ENCODE measurements at places on chromosomes 12 and 14.

- no peak for DNase-seq
Measured at GRCh38 chr12:24678436-24678835, 270.5 kb downstream of the BCAT1 start.

DNA sequence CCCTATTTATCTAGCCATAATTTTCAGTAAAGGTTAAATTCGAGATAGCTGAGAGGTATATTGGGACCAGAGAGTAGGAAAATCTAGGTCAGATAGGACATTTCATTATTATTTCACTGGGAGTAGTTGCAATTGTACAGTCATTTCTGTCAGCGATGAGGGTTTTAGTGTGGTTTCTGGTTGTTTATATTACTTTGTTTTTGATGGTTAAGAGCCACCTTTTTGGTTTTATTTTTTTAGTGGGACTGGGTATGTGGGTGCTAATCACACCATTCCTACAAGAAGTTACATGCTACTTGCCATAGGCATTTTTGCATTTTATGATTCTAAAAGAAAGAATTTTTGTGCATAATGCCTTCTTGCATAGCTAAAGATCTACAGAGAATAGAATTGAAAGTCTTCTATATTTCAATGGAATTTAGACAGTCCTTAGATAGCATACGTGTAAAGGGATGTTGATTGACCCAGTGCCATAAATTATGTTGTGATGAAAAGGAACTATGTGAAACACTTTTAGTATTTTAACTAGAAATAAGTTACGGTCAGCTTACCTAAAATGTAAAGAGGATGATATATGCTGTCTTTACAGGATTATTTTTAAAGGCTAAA lies 85.2 kb downstream of the KTN1 start:
- DNase-seq, result no peak

GRCh38 chr12:118160536-118160935 lies 24.6 kb downstream of the PEBP1 start:
- DNase-seq, result no peak

DNA sequence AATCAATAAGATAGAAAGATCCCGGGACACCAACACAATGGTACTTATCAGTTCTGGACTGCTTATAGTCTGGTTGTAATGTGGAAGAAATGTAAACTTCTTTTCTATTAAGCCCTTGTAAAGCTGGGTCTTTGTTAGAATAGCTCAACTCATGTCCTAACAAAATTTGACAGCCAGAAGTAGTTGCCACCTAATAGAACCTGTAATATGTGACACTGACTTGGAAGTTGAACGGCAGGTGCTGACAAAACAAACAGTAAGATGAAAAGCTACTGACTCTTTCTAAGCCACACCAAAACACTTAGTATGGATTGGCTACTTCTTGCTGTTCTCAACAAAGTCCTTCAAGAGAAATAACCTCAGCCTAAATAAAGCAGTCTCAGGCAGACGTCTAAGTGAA lies 56.6 kb downstream of the KIF21A start:
- no peak for DNase-seq

DNA sequence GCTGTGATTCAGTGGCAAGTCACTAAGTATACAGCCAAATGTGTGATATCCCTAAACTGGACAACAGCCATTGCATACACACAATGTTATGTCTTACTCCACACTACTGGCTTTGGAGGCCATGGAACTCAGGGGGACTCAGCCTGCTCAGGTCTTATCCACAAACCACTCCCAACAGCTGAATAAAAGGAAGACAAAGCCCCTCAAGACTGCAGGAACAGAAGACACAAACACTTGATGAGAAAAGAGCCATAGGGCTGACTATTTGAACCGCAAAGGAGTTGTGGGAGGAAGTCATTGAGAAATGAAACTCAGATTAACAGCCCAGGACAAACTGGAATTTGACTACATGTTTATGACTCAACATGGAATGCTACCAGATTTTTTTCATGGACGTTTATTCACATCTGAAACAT lies 40.9 kb downstream of the PTGER2 start:
- DNase-seq, result no peak
